COLO829 (cell line): ENCODE measurements at places on chromosomes 7 and 10.

GRCh38 chr10:51422311-51423120 is 276.9 kb downstream of the CSTF2T start:
- DNase-seq: peak; percentile 45

DNA sequence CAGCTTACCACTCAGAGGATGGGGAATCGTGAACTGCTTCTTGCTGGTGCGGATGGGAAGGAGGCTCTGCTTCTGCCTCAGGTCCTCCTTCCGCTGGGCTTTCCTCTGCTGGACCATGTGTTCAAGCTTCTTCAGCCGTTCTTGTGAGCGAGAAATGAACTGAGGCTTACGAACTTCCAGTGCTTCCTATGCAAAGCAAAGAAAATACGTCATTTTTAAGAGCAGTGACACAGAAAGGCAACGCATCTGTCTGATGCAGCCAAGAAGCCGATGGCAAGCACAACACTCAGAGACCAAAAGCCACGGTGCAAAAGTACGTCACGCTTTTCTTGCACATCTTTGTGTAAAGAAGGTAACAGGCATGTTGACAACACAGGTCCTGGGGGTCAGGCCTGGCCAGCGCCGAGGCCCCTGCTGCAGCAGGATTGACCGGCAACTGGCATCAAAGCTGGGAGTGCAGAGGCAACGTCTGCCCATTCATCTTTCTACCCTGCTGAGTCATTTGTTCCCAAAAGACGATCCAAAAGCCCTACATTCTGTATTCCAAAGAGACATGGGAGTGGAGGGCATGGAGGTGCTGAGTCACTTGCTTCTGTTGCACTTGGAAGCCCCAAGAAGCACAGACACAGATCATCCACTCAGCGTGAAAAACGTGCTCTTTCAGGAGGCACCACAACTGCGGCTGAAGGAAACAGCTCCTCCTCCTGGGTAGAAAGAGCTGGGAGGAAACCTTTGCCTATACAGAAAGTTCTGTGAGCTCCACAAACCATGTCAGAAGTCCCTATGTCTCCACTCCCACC is 71.0 kb upstream of the ADAM12 start:
- DNase-seq: no peak

GRCh38 chr10:5281356-5281755 is 83.4 kb upstream of the UCN3 start:
- no peak for DNase-seq

DNA sequence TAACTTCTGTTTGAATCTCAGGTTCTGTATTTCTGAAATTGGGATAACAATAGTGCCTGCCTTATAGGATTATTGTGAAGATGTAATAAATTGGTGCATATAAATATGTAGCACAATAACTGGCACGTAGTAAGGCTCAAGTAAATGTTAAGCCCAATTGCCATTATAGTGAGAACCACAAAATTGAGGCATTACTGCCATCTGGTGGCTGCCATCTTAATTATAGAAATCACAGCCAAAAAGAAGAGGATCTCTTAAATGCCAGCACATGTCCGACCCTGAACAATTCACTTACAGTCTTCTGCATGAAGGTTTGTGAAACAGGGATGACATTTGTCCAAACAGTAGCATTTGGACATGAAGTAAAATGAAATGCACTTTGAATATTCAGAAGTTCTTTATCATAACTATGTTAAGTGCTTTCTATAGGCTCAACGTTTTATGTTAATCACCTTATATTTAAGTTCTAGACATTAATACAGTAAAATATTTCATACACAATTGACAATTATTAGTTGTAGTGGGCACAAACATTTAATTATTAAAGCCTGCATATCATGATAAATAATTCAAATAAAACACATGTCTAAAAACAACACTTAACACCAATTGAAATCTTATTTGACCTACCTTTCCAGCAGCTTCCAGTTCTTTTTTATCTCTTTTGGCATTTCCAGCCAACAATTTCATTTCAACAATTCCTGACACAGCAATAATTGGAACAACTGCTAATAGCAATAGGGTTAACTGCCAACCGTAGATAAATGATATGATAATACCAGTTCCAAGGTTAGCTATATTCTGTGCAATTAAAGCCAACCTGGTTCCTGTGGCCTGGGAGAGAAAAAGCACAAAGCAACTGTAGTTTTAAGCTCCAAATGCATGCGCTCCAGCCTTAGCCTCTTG is 58.5 kb downstream of the ABCB4 start:
- DNase-seq: peak; percentile 68

DNA sequence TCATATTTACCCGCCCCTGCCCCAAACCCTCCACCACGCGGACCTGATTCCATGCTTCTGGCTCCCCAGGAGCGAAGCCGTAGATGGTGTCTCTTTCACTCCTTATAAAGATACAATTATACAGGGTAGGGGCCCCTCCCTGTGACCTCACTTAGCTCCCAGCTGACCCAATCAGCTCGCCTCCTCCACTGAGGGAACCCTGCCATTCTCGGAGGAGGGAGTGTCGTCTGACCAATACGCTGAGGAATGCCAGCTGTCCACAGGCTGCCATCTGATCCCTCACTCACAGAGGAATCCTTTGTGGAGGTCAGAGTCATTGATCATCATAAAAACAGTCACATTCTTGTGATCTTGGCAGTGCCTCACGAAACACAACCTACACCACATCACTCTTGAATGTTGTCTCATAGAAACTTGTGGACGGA is 67.5 kb upstream of the INSIG1 start:
- DNase-seq: peak; percentile 95

- DNase-seq: no peak
These were observed 105.1 kb downstream of the FAM107B start for GRCh38 chr10:14669576-14669975.

GRCh38 chr10:22324413-22324812 is 3.5 kb downstream of the BMI1 start:
- DNase-seq: no peak
